ENCODE measurements at places on chromosomes 13 and 19.

GRCh38 chr13:102839462-102839861, 6.4 kb upstream of the ERCC5 start:
- no peak for DNase-seq

- DNase-seq, result no peak
These were observed at the start of gene BCAM for GRCh38 chr19:44808463-44809371. BCAM (plus strand) TSS chr19:44809103; CDS start chr19:44809125, 22 bp downstream.

- no peak for DNase-seq
These were observed 12.1 kb downstream of the GPR18 start for GRCh38 chr13:99246100-99246499.

DNA sequence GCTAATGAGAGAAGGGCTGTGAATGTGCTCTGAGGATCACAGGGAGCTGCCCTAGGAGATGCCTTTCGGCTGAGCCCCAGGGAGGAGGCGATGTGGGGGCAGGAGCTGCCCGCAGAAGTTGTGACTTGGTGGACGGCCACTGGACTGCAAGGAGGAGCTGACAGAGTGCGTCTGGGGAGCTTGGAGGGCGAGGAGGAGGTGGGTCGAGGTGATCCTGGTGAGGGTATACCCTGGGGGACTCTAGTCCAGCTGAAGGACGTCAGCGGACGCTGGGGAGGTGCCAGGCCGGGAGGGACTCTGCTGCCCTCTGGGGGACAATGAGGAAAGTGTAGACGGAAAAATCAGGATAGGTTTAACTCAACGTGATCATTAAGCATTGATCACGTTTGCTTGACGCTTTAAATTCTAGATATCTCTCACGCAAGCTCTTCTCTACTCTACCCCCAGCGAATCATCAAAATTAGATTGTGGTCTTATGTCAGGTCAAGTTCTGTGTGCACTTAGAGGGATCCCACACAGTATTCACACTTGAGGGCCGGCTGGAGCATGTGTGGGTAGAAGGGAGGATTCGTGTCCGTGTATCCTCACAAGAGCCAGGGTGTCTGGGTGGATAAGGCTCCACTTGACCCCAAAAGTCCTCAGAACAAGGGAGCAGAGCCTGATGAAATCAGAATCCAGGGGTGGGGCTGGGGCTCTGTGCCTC, 3.3 kb upstream of the CEACAM7 start:
- no peak for DNase-seq

GRCh38 chr19:31693131-31693932, 344.1 kb upstream of the TSHZ3 start:
- DNase-seq, result no peak

DNA sequence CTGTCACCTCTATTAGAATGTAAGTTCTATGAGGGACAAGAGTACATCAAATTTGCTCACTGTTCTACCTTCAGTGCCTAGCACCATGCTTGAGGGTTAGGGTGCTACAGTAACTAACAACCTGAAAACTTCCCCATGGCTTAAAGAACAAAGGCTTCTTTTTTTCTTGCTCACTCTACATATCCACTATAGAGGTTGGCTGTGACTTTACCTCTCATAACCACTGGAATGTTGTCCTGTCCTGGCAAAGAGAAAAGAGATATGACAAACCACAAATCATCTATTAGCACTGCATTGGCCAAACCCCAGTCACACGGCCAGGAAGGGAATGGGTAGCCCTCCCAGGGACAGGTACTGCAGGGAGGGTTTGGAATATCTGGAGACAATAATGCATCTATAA, 23.2 kb upstream of the ACOD1 start:
- DNase-seq, result no peak

- no peak for DNase-seq
These were observed 5.2 kb downstream of the DOCK9 start for GRCh38 chr13:98972627-98973026.

DNA sequence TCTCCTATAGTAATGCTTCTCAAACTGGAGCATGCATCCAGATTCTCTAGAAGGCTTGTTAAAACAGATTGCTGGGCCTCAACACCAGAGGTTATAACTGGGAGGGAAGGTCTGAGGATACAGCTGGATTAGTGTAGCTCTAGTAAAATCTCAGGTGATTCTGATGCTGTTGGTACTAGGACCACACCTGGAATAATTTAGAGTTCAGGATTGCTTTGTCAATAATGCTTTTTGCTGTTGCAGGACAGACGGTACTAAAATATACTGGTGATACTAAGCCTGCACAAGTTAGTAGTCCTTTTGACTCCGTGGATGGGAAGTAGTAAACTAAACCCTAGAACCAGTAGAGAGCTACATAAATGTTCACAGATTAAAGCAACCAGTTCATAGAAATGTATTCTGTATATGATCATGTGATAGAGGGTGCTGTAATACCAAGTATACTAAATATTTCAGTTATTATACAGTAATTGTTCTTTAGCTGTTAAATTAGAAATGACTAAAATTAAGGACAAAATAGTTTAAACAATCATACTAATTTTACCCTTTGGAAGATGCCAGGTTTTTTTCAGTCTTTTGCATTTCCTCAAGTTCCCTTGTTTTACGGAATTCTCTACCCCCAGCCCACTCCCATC, 258.2 kb upstream of the STARD13 start:
- DNase-seq, result no peak

- no peak for DNase-seq
These were observed 27.4 kb downstream of the GRIK5 start for GRCh38 chr19:42042455-42043170.

DNA sequence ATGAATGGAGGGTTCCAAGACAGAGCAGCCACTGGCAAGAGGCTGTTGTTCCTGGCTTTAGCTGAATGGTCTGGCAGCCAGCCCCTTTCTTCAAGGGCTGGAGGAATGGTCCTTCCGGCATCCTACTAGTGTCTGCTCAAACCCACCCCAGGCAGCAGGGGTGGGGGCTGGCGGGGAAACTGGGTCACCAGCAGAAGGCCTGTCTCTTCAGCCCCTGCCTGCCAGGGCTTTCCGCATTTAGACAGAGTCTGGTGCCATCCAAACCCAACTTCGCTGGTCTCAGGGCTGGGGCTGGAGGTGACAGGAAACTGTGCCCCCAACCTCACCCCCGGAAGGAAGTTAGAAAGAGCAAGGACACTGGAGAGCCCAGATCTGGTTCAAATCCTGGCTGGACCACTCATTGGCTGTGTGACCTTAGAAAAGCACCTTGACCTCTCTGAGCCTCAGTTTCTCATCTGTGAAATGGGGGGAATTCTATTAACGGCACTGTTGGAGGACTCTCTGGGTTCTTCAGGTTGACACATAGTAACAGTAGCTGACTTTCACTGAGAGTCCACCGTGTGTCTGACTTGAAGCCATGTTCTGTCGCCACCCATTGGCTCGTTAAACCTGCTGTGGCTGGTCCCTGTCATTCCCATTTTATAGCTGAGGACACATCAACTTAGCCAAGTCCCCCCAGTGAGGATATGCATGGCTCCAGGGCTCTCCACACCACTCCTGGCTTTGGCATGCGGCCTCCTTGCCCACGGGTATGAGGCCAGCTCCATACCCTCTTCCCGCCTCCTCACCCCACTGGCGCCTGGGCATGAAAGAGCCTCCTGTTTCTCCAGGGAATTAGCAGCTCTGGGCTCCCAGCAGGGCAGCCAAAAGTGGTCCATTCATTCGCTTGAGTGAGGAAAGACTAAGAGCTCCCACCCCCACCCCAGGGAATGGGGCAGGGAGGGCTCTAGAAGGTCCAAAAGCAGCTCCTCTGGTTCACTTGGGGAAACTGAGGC, 2.5 kb upstream of the NR2C2AP start:
- no peak for DNase-seq

DNA sequence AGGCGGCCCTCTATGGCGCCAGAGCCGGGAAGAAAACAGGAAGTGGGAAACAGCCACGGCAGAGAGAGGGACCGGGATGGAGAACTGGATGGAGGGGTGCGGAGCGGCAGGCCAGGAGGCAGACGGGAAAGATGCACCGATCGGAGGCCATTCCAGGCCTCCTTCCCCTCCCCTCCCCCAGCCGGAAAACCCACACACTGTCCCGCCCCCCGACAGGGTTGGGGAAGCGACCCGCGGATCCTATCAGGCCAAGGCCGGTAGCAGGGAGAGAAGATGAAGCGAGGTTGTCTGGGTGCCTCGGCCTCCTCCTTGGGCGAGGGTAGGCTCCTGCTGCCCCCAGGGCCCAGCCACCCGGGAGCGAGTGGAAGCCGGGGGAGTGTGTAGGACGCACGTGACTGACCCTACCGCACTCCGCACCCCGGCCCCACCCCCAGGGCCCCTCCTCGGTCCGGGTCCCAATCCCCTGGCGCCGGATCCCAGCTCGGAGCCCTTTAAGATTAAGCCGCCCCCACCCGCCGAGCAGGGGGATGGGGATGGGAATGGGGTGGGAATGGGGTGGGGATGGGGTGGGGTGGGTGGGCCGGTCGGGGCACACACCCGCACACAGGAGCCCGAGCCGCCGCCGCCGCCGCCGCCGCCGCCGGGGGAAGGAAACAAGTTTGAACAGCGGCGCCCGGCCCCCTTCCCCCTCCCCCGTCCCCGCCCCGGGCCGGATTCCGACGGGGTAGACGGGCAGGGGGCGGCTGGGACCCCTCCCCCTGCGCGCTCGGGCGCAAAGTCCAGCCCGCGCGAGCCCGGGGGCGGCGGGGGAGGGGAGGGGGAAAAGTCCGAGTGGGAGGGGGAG, 1.5 kb downstream of the ERF start:
- DNase-seq, result peak; percentile 57

- no peak for DNase-seq
These were observed 115.5 kb downstream of the FGF14 start for GRCh38 chr13:102286326-102286725.

Data from GM06990 (cell line).